ENCODE measurements at places on chromosomes 16 and 17.

DNA sequence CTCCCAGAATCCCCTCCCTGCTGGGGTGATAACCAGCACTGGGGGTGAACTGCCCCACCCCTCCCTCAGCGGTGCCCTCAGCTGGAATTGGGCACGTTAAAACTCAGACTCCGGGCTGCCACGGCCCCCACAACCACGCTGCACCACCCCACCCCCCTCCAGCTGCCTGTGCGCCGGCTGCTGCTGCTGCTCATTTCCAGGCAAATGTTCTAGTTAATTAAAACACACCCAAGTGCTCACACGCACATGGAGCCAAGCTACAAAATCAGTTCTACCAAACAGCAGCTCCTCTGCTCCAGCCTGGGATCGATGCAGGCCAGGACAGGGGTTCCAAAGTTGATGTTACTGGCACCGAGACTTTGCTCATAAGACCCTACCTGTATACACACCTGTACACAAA is 180.5 kb downstream of the ZNF423 start:
- no peak for DNase-seq

GRCh38 chr16:7548796-7549318 is 216.2 kb downstream of the RBFOX1 start:
- DNase-seq: no peak

DNA sequence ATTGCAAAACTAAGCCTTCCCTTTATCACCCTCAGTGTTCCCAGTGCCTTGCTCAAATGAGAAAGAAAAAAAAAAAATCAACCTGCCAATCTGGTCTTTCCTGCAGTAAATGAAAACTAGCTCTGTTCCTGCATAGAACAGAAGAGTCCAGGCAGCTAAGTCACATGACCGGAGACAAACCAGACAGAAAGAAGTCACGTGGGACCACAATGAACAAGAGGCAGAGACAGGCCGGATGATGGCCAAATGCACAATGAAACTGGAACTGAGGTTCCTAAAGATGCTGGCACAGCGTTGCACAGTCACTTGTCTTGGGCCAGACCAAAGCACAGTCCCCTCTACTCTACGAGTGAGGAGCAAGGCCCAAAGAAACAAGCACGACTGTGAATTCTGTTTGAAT is 172.5 kb downstream of the GRIN2A start:
- no peak for DNase-seq

- DNase-seq: no peak
Measured at GRCh38 chr16:70345840-70346239, 863 bp upstream of the DDX19A start.

- no peak for DNase-seq
Measured at GRCh38 chr16:31143694-31144148, 6.1 kb downstream of the PRSS36 start.

- DNase-seq: no peak
Measured at GRCh38 chr17:48748718-48749566, 20.4 kb upstream of the HOXB13 start.

DNA sequence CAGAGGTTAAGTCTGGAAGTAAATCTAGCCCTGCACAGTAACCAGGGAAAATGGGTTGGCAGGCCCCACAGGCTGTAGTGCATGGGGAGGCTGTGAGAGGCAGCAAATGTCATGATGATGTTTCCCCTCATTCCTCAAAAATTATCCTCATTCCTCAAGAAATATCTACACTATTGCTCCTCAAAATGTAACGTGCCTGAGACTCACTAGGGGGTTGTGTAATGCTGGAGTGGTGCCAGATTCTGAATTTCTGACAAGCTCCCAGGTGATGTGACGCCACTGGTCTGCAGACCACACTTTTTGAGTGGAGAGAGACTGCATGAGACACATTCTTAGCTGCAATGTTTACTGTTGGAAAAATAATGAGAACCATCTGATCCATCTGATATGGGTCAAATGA is 1.2 kb upstream of the MPP3 start:
- DNase-seq: no peak

DNA sequence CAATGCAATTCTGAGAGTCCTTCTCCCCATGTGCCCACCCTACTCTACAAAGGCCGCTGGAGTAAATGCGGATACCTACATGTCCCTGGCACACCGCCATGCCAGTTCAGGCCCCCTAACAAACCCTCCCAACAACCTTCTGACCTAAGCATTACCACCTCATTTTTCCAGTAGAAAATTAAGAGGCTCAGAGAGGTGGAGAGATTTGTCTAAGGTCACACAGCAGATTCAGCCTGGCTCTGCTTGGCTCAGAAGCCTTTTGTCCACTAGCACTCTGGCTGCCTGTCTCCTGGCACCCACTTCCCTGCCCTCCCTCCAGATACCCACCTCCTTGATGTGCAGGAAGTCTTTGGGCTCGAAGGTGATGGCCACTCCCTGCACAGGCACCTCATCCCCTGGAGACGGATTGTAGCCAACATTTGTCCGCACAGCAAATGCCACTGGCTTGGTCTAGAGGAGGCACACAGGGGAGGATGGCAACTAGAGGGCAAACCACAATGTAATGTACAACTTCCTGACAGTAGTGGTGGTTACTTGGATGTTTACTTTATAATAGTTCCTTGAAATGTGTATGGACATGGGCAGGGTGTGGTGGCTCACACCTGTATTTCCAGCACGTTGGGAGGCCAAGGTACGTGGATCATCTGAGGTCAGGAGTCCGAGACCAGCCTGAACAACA is 10.2 kb downstream of the CACNB1 start:
- no peak for DNase-seq

DNA sequence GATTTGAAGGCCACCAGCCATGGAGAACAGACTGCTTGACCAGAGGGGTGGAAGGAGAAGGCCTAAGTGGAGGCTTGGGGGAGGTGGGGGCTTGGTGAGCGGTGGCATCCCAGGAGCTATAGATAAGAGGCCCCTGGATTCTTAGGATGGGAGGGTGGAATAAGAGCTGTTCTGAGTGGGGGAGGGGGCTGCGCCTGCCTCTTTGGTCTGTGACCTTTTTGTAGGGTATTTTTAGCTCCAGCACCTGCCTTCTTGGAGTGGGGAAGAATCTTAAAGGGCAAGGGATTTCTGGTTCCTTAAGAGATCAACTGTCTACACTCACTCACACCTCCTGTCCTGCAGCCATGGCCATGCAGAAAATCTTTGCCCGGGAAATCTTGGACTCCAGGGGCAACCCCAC is 567 bp downstream of the ENO3 start:
- DNase-seq: no peak

- no peak for DNase-seq
Measured at GRCh38 chr16:69848637-69849545, 86.8 kb downstream of the WWP2 start.

DNA sequence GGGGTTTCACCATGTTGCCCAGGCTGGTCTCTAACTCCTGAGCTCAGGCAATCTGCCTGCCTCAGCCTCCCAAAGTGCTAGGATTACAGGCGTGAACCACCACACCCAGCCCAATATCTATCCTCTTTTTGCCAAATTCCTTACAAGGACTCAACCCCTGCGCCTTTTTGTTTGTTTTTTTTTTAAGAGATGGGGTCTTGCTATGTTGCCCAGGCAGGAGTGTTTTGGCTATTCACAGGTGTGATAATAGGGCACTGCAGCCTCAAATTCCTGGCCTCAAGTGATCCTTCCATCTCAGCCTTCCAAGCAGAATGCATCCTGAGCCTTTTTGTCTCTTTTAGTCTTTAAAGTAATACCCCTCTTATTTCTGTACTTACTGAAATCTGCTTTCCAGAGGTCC is 17.0 kb downstream of the SP2 start:
- DNase-seq: no peak

DNA sequence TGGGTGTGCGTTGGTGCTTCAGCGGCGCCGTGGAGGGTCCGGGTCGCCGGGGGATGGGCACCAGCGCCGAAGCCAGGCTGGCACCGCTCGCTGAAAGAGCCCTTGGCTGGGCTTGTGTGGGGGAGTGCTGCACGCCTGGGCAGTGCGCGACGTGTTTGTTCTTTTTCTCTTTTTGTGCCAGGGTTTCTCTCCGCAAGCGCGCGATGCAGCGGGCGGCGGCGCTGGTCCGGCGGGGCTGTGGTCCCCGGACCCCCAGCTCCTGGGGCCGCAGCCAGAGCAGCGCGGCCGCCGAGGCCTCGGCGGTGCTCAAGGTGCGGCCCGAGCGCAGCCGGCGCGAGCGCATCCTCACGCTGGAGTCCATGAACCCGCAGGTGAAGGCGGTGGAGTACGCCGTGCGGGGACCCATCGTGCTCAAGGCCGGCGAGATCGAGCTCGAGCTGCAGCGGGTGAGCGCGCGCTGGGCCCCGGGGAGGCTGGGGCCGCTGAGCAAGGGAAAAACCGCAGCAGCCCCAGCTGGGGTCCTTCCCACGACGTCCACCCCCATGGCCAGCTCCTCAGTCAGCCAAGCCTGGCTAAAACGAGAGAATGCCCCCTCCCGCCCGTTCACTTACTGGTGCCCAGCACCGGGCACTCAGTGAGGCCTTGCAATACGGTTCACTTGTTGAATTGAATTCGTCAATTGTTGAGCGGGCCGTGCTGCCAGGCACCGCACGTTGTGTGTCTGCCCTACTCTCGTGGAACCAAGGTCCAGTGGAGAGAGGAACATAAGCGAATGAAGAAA is 541 bp downstream of the GPT2 start:
- no peak for DNase-seq

DNA sequence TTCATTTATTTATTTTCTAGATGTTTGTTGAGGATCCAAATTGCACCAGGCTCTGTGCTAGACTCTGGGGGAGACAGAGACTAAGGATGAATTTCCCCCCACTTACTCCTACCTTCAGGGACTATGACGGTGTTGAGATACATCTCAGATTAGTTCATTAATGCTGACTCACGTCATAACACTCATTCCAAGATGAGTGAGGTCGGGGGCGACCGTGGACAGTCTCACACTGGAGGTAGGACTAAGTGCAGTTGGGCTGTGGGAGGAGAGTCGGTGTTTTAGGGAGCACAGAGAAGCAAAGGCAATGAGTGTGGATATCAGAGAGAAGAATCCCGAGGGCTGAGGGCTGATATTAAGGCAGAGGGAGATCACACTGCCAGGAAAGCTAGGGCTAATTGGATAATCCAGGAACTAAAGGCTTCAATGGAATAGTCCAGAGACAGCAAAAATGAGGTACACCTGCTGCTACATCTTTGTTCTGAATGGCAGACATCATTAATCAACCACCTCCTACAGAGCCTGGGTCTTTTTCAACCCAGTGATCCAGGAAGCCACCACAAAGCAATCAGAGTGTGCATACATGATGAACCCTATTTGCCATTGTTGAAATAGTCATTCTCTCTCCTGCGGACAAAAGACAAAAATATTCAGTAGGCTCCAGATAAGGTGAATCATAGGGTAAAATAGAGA is 38.6 kb upstream of the CACNG4 start:
- DNase-seq: no peak

DNA sequence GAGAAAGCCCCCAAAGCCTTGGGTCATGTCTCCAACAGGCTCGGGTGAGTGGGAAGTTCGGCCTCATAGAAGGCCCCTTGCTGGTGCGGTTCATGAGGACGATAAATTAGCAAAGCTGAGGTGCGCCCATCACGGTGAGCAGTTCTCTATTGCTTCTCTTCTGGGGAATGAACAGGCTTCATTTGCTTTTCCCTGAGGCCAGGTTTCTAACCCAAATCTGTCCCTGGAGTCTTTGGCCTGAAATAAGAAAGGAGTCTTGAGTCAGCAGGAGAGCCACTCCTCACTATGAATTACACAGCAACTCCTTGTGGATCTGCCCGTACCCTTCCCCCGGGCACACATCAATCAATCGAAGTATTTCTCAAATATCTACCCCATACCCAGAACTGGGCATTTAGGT is 94.6 kb downstream of the YPEL2 start:
- DNase-seq: no peak

- no peak for DNase-seq
Measured at GRCh38 chr16:57091975-57092785, at the start of gene CPNE2. Gene CPNE2, plus strand, starts transcription at chr16:57092583. Its CDS starts 18,160 bp downstream, at chr16:57110743.

DNA sequence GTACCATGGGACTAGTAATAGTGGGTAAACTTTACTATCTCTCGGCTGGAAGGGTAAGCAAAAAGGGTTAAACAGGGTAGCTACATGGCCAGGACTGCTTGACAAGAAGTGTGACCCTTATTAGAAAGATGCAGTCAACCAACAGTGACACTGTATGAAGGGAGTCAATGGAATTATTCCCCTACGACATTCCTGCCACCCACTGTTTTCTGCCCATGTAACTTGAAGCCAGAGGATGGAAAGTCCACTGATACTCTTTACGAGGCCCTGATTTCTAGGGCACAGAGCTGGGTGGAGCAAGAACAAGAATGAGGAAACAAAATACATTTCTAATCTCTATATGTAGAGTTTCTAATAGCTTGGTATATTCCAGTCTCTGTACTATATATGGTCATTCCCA is 1102.5 kb downstream of the CDH11 start:
- no peak for DNase-seq

DNA sequence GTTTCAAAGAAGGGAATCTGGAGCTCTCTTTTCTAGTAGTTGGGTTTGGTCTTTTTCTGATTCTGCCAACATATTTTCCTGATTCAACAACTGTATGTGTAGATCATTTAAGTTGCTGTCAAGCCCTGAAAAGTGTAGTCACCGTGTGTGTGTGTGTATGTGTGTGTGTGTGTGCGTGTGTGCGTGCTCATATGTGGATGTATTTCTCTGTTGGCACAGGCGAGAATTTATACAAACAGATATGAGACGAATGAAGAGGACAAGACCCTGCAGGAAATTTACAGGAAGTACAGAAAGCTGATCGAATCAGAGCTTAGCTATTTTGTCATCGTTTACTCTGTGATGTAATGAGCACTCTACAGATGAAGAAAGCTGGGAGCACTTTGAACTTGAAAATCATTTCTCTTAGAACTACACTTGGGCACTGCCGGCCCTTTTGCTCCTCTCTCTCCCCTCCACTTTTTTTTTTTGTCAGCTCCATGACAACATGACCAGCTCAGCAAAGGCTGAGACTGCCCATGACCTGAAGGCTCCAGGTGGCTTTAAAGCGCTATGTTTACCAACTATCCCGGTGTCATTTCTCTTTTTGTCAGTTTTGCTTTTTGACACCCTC is 11.2 kb downstream of the FBXO39 start:
- DNase-seq: no peak

DNA sequence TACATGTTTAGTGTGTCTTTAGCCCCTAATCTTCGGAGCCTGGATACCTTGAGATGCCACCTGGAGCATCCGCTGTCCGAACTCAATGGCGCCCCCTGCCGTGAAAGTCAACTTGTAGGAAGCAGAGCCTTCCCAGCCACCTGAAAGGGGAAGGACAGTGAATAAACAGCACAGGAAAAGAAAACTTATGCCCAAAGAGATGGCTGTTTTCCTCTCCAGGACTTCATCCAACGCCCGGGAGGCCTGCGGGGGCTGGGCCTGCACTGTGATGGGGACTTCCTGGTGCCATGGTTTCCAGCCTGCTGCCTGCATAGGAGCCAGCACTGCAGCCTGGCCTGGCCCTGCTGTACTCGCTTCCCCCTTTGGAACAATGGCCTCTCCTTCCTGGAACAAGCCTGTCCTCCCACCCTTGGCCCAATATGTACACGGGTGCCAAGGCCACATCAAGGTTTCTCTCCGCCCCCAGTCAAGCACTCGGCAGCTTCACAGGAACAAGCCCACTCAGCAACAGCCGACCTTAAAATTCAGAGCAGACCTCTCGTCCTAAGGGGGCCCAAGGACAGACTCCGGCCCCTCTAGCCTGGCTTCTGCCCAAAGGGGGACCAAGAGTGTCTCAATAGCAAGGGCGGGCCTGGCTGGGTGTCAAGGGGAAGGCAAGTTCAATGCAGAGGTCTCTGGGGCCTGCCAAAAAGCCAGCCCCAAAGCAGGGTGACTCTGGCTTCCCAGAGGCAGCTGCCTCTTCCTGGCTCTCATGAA is 4.5 kb upstream of the UNC13D start:
- no peak for DNase-seq
